ENCODE measurements at places on chromosomes 1 and 21. TPM values are rescaled to one million over a fixed set of nuclear protein-coding genes. Genes with fewer than 3 reads are reported as not detected.

Gene CNKSR1
- not detected for total RNA-seq

Gene TAS1R1
- not detected for total RNA-seq

Gene C1QB
- not detected for total RNA-seq

Gene SPATA1
- 0.82 TPM for total RNA-seq

Gene CDCA8
- 10.4 TPM for total RNA-seq

Gene PCAT6
- total RNA-seq = not detected

Gene KCNA2
- not detected for total RNA-seq

Gene KRTAP7-1
- not detected for total RNA-seq

Gene CSMD2
- 0.19 TPM for total RNA-seq

Gene RASSF5
- total RNA-seq = 0.06 TPM

Gene CYP4A22
- total RNA-seq = not detected

Gene ARTN
- 0.13 TPM for total RNA-seq

Gene LORICRIN
- total RNA-seq = not detected

Gene STUM
- 0.57 TPM for total RNA-seq

Gene CALML6
- 0.32 TPM for total RNA-seq

Gene TBX19
- 0.94 TPM for total RNA-seq

Gene CELA2B
- not detected for total RNA-seq

Gene NMNAT2
- total RNA-seq = 0.32 TPM

Gene RCAN1
- total RNA-seq = 47.9 TPM

Gene FCRL4
- not detected for total RNA-seq

Gene KIF17
- 19.1 TPM for total RNA-seq

Gene TACSTD2
- total RNA-seq = 33.0 TPM

Gene ANKRD34A
- total RNA-seq = 0.13 TPM

Gene MROH7
- total RNA-seq = not detected

Gene SMCP
- total RNA-seq = not detected

Gene OLIG2
- not detected for total RNA-seq

Gene KMO
- not detected for total RNA-seq

Gene HLCS
- total RNA-seq = 6.5 TPM

Gene BACE2
- total RNA-seq = 618 TPM

Gene LIN28A
- not detected for total RNA-seq

Gene C1QTNF12
- total RNA-seq = 0.57 TPM

Gene TFF3
- 4.5 TPM for total RNA-seq

Gene CFAP74
- not detected for total RNA-seq

Gene CSF1
- total RNA-seq = 6.3 TPM

Gene DHRS3
- 89.0 TPM for total RNA-seq

Gene ATP1A2
- not detected for total RNA-seq

Gene ARHGEF16
- 0.94 TPM for total RNA-seq

Gene LZIC
- total RNA-seq = 22.6 TPM

Gene FCRLB
- total RNA-seq = 0.97 TPM

Gene ANGPTL3
- not detected for total RNA-seq

Gene GPA33
- total RNA-seq = not detected

Gene NTMT2
- total RNA-seq = not detected

Gene AKR7A3
- 0.16 TPM for total RNA-seq
